ENCODE measurements at places on chromosomes 7 and 10.
A peak's percentile ranks its signal among the peaks of the same experiment; 100 is the strongest.

GRCh38 chr10:37872955-37873354, 15.5 kb upstream of the ZNF248 start:
- no peak for DNase-seq

GRCh38 chr10:16156681-16157080, 280.1 kb upstream of the PTER start:
- no peak for DNase-seq

GRCh38 chr10:35554461-35555056, 50.6 kb upstream of the GJD4 start:
- DNase-seq: no peak

GRCh38 chr7:93958216-93958615, 36.7 kb downstream of the GNG11 start:
- no peak for DNase-seq

DNA sequence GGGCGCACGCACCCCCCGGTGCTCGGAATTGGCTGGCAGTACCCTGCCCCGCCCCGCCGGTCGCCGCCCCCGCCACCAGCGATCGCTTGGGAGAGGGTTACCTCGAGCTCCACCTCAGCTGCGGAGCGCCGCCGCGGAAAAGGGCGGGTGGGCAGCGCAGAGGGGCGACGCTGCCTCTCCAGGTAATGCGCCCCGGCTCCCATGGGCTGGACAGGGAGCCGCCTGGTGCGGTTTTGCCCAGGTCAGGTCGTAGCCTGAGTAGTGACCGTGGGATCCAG, 1.3 kb downstream of the PFKFB3 start:
- peak; percentile 56 for DNase-seq

- DNase-seq: no peak
Observed at GRCh38 chr10:51707392-51707791, 8.0 kb upstream of the CSTF2T start.

DNA sequence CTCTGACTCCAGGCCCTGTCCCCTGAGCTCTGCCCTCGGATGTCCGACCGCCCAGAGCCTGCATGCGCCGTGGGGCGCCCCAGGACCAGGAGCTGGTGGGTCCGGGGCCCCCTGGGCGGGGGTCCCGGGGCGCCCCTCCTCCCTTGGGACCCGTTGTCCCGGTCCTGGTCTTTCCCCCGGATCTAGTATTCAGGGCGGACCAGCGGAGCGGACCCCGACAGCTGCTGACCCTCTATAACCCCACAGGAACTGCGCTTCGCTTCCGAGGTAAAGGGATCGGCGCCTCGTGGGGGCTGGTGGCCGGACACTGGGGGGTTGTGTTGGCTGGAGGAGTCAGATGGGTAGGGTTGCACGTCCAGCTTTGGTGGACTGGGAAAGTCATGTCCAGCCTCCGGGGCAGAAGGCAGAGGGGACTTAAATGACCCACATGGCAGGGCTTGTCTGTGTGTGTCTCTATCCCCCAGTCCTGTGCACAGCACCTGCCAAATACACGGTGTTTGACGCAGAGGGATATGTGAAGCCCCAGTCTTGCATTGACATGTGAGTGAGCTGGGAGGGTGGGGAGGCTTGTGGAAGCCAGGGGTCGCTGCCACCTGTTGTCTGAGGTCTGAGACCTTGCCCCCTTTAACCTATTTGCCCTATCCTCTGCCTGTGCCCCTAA, 520 bp downstream of the MOSPD3 start:
- no peak for DNase-seq

GRCh38 chr7:41873741-41874140, 170.9 kb upstream of the INHBA start:
- DNase-seq: no peak

DNA sequence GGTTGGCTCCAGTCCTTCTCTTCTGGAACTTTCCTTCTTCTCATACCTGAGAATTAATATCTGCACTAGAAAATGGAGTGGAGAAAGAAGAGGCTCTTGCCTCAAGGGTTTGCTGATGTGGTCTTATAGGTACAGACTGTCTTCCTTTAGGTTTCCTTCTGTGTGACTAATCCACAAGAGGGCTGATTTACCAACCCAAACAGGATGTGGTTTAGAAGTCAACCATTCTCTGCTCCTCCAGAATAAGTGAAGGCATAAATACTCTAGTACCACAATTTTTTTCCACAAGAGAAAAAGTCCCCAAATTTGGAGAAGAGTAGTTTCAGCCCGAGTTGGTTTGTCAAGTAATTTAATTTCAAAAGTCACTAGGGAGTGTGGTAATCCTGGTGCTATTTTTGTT, 85.8 kb downstream of the NRP1 start:
- DNase-seq: no peak

DNA sequence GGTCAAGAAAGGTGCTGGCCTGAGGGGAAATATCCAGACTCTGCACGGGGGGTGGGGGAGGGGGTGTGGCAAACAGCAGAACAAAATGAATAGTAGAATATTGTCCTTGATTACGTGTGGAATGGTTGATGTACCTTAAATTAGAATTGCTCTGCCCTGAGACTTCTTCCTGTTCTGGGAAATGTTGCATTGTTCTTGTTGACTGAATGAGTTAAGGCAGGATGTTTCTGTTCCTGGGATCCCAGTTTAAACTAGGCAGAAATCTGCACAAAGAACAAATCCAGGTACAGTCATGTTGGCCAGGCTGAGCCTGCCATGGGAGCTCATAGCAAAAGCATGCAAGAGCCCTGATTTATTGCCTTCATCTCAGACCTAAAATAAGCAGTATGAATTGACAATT, 558.7 kb upstream of the VSTM2A start:
- DNase-seq: no peak

DNA sequence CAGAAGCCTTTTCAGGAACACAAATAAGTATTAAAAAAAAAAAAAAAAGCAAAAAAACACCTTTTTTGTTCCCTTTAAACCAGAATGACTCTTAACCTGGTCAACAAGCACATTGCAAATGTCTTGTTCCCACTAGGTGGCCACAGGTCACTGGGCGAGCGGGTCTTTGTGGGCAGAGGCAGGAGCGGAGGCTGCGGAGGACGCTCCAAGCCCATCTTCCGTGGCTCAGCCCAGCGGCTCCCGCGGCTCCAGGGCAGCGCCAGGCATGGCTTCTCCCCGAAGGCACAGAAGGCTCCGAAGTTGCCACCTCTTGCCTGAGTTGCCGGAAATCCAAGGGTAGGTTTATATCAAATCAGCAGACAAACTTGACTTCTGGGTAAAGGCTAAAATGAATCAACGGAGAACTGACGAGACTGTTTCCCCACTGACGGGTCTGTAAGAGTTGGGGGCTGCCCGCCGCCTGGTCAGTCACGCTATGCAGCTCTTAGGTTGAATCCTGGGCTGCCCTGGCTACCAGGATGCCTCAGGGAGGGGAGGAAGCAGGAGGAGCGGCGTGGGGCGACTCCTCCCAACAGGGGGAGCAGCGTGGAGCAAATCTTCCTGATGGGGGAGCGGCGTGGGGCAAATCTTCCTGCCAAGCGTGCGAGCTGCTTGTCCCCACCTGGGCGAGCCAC, 144.5 kb downstream of the PTPRN2 start:
- DNase-seq: no peak

- no peak for DNase-seq
Observed at GRCh38 chr10:1358860-1359625, 302.9 kb downstream of the WDR37 start.

- DNase-seq: no peak
Observed at GRCh38 chr7:54788664-54789063, 29.7 kb upstream of the SEC61G start.

- DNase-seq: no peak
Observed at GRCh38 chr7:51459809-51460208, 143.2 kb upstream of the COBL start.

GRCh38 chr7:130207033-130207432, 627 bp upstream of the SSMEM1 start:
- no peak for DNase-seq

GRCh38 chr7:143416565-143417149, 8.0 kb upstream of the EPHA1 start:
- DNase-seq: no peak

DNA sequence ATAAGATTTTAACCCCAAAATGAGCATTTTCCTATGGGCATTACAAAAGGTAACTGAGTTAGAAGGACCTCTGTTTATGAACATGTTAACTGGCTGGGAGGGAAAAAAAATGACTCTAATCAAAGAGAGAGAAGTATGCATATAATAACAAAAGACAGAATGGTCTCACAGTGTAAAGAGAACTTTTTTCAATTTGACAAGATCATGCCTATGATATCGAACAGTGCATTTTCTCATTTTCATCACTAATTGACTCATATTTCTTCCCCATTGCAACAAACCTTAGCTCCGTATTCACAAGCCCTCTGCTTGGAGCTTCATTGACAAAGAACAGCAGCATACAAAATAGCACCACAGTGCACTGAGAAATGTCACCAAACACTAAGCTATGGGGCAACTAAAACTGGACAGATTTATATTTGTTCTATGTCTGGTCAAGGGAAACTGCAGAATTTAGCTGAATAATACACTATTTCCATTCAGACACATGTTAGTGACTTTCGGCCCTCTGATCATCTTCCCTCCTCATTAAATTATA, 45.6 kb downstream of the SMURF1 start:
- DNase-seq: no peak

GRCh38 chr7:129574487-129574886, 37.0 kb upstream of the NRF1 start:
- no peak for DNase-seq

DNA sequence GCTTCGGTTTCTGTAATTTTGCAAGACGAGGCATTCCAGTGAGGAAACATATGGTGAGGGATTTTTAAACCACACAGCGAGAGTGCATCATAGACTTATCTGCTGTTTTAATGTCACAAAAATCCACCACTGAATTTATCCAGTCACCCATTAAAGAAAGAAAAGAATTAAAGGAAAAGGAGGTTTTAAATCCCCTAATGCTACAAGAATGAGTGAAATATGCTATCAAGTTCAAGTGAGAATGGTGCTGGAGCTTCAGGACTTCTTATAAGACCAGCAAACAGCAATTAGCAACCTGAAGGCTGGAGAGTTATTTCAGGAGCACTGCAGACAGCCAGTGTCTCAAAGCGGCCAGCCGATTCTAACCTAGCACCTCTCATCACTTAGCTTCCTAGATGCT, 439.1 kb upstream of the MGMT start:
- DNase-seq: no peak

GRCh38 chr7:14902589-14903067, at the start of gene DGKB:
Gene DGKB (minus strand): TSS chr7:14902751.
- no peak for DNase-seq

DNA sequence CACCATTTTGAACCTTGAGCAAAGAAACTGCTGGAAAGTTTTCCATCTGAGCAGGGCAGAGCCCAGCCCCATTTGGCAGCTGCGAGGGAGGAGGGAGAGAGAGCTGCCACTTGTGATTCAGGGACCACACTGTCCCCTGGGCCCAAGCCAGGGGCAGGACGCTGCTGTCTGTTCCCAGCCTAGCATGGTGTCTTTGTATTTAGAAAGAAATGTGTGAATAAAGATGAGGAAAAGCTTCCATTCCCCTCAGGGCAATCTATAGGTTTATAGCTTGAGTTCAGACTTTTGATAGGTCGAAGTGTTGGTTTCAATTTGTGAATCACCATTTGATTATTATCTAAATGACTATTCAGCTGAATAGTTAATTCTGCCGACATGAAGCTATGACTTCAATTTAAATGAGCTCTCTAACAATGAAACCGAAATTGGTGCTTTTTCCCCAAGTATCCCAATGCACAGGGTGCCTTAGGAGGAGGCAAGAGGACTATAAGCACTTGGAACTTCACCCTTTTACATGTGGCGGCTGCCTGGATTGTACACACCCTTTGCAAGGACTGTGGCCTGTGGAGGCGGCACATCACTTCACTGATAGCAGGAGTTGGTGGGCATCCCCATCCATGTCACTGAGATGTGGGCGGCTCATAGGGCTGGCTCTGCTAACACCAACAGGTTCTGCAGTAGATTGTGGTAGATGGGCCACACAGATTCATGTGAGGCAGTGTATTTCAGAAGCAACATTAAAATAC, 223.5 kb downstream of the CCDC3 start:
- DNase-seq: no peak

- no peak for DNase-seq
Observed at GRCh38 chr10:32481606-32482005, 35.7 kb downstream of the CCDC7 start.

- DNase-seq: no peak
Observed at GRCh38 chr10:80443531-80443974, 10.6 kb upstream of the TSPAN14 start.

DNA sequence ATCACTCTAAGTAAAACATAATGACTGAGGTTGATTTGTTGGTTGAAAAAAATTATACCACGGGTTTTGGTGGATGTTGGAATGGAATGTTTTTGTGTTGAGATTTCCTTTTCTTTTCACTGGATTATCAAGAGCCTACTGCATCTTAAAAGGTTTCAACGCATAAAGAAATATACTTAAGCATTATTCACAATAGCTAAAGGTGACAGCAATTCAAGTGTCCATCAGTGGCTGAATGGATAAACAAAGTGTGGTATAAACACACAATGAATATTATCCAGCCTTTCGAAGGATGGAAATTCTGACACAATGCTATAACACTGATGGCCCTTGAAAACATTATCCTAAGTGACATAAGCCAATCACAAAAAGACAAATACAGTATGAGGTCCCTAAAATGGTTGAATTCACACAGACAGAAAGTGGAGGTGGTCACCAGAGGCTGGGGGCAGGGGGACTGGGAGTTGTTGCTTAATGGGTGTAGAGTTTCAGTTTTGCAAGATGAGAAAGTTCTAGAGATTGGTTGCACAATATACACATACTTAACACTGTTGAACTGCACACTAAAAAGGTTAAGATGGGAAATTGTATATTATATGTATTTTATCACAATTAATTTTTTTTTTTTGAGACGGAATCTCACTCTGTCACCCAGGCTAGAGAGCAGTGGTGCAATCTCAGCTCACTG, 122.3 kb downstream of the NRP1 start:
- DNase-seq: no peak

- no peak for DNase-seq
Observed at GRCh38 chr10:124872681-124873080, 69.2 kb upstream of the ZRANB1 start.

DNA sequence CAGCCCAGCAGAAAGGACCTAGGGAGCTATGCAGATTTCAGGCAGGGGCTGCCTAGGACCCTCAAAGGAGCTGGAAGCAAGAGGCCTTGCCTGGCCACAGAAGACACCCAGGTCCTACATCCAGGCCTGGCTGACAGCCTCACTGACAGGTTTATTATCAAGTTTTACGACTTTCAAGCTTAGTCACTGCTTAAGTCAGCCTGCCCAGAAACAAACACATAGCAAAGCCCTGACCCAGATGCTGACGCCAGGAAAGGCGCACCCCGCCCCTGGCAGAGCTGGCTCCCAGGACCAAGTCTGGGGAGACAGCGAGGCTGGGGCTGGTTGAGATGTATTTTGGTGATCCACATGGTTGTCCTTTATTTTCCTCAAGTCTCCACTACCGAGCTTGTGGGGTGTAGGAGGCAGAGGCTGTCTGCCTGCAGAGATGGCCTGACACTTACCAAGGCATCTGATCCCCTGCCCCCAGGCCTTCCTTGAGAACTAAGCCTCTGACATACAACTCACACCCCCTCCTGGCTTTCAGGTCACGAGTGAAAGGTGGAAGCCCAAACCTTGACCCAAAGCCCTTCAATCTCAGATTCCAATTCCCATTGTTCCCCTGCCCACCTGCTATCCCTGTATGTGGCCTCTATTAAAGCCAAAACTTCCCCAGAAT, 80.7 kb upstream of the EMX2 start:
- no peak for DNase-seq

Data from GM06990 (cell line).